ENCODE measurements at places on chromosomes 5 and 9.
A peak's percentile ranks its signal among the peaks of the same experiment; 100 is the strongest.

DNA sequence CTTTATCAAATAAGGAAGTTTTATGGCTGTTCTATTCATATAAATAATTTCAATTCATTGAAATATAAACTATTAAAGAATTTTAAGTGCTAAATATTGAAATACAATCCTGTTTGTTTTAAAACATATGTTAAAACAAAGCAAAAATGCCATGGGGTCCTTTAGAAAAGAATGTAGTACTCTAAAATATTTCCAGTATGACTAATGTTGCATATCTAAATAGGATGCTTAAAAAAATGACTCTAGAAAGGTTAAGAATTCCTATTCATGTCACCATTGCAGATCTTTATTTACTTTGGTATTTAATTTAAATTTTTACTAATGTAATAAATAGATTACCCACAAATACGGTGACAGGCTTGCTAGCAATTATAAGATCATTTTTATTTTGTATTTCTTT is 132.3 kb downstream of the ZNF608 start:
- no peak for DNase-seq

GRCh38 chr9:33157960-33158842 is 8.9 kb downstream of the B4GALT1 start:
- DNase-seq, result no peak

- no peak for DNase-seq
These were observed 101.6 kb upstream of the DPYSL3 start for GRCh38 chr5:147611483-147611882.

- no peak for DNase-seq
These were observed 14.3 kb downstream of the AGTPBP1 start for GRCh38 chr9:85727500-85727899.

GRCh38 chr5:150001660-150002486 is 1.3 kb downstream of the HMGXB3 start:
- peak; percentile 78 for DNase-seq

DNA sequence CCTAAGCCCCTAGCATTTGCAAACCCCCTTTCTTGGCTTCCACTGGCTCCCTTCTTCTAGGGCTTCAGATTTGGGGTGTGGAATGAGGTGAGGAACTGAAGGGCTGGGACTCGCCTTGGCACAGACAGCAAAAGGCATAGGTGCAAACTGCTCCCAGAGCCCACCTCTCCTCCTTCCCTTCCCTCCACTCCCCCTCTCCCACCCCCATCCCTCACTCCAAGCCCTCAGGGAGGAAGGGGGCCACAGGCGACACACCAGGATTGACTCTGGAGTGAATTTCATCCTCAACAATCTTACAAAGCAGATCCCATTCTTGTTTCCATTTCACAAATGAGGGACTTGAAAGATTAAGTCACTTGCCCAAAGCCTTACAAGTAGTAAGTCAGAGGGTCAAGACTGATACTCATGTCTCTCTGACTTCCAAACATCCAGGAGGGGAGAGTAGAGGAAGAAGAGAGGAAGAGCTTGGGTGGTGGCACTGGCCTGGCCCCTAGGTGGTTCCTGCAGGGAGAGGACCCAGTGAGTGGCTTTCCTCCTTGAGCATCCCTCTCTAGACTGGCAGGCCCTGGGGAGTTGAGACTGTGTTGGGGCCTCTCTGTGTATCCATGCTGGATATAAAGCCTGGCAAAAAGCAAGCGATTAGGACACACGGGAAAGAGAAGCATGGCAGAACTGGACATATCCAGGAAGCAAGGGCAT is 193.1 kb downstream of the GABBR2 start:
- no peak for DNase-seq

- peak; percentile 31 for DNase-seq
These were observed 16.2 kb downstream of the SIL1 start for GRCh38 chr5:139181835-139182452.

Data from LoVo (cell line).